ENCODE measurements at places on chromosomes 3 and 15.

- DNase-seq, result no peak
Measured at GRCh38 chr15:80434926-80435720, 30.9 kb downstream of the ARNT2 start.

DNA sequence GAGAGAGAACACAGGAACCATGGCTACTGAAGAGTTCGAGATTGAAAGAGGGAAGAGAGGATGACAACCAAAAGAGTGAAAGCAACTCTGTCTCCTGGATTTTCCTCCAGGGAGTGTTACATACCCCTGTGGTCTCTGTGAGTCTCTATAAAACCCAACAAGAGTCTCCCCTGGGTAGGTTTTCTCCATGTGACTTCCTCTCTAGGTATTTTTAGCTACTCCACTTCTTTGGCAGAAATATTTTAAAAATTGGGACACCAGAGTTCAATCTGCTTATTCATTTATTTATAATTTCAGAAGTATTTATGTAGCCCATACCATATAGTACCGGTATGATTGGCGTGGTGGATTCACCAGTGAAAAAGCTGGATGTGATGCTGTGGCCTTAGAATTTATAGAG is 671.7 kb upstream of the NR2F2 start:
- no peak for DNase-seq

DNA sequence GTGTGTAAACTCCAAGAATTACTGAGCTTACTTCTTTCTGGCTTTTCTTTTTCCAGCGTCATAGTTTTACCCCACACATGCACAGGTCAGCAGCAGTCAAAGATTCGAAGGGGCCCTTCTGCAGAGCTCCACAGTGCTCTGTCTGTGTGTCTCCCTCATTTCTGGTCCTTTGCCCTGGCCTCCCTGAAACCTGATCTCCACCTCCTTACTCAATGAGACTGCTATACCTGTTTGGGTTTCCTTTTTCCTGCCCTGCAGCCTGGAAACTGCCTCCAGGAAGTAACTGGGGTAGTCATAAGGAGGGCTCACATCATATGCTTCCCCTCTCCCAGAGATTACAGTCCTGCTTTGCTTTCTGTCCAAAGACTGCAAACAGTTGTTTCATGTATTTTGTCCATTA is 82.8 kb upstream of the TNIK start:
- no peak for DNase-seq

DNA sequence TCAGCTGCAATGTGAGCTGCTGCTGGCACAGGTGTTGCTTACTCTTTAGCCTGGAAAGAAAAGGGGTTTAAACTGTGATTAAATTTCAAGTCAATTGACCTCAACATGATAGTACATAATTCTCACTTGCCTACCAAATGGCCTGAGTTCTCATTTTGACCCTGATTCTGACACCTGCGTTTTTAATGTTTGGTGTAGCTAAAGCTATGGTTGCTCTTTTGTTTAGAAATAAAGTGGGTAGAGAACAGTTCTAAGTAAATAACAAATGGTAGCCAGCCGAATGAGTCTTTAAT is 100.8 kb upstream of the SOX2 start:
- no peak for DNase-seq

DNA sequence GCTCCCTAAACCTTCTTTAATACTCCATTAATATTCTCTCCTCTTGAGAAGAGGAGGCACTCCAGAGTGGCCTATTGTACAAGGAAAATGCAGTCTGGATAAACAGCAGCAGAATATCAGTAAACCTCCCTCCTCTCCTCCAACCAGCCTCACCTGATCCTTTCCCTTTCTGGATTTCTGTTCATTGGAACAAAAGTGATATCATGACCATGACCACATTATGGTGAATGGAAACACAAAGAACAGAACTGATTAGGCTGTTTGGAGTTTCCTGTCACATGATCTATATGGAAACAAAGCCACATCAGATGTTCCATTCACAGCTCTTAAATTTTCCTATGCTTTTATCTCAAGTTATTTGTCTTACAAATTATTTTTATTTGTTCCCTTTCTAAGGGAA is 14.6 kb downstream of the C2CD4B start:
- DNase-seq, result no peak

GRCh38 chr15:52728899-52729298 is 49.7 kb upstream of the ATOSA start:
- DNase-seq, result peak; percentile 29

- peak; percentile 17 for DNase-seq
Measured at GRCh38 chr15:50764461-50765194, 878 bp downstream of the SPPL2A start.

- DNase-seq, result no peak
Measured at GRCh38 chr3:44802011-44802410, 40.4 kb downstream of the KIF15 start.

DNA sequence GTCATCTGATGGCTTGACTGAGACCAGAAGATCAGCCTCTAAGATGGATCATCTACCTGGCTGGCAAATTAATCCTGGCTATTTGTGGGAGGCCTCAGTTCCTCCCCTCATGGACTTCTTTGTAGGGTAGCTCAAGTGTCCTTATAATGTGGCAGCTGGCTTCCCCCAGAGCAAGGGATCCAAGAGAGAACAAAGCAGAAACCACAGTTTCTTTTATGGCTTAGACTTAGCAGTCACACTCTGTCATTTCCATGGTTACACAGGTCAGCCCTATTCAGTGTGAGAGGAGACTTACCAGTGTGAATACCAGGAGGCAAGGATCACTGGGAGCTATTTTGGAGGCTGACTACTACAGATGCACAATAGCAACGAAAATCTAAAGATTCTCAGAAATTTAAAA is 15.3 kb upstream of the ARL14 start:
- DNase-seq, result no peak

DNA sequence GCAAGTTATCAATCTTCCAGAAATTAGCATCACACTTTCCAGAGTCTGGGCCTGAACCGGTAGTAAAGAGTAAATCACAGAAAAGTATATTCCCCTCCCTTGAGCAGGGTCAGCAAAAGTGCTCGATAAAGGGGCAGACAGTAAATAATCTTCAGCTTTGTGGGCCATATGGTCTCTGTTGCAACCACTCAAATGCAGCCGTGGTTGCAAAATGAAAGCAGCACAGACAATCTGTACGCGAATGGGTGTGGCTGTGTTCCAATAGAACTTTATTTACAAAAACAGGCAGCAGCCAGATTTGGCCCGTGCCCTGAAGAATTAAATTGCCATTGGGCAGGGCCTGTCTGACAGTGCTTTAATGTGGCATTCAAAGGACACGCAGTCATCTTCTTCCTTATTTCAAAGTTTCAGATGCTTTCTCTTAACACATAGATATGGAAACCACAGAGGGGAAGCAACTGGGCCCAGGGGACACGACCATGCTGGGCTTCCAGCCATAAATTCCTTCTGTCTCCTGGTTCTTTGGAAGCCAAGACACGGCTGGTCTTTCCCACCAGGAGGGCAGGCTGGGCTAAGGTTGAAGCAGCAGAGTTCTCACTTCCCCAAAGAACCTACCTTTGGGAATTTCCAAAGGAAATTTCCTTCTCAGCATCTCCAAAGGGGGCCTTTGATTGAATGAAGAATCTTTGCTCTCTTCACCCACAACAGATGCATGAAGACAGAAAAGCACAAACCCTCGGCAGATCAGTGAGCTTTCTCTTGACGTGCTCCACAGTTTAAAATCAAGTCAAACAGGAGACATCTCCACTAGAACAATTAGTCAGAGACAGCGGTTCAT is 489.8 kb upstream of the PROK2 start:
- DNase-seq, result no peak

- no peak for DNase-seq
Measured at GRCh38 chr3:158809642-158810041, 7.8 kb downstream of the MFSD1 start.

DNA sequence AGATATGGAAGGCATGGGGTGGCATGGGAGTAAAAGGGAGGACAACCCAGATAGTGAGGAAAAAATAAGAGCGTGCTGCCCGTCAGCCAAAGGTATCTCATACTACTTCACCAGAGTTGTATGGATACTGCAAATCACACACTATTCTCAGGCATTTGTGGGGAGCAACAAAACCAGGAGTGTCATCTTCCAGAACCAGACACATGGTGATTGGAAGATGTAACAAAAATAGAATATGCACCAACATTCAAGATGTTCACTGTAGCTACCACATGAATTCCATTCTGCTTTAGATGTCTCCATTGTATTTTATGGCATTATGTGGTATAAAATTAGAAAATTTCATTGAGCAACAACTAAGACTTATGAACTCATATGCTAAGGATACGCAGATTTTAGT is 34.9 kb downstream of the CD47 start:
- DNase-seq, result no peak

DNA sequence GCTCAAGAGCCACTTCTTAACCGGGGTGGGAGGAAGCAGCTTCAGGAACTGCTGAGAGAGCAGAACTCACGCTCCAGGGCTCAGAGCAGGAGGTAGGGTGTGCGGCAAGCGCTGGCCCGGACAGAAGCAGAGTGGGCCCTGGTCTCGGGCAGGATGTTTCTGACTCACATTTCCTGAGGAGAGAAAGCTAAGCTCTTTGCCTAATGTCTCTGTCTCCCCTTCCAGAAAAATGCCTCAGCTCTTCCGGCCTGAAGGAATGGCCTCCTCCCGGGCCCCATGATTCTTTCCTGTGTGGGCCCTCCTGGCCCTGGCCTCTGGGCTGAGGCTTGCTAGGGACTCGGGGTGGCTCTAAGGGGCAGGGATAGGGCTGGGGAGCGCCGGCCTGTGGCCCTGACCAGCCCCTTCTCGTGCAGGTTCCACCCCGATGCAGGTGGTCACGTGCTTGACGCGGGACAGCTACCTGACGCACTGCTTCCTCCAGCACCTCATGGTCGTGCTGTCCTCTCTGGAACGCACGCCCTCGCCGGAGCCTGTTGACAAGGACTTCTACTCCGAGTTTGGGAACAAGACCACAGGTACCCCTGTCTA is 4.1 kb upstream of the STAB1 start:
- DNase-seq, result no peak

- no peak for DNase-seq
Measured at GRCh38 chr3:68121287-68121686, 466.9 kb upstream of the SUCLG2 start.

DNA sequence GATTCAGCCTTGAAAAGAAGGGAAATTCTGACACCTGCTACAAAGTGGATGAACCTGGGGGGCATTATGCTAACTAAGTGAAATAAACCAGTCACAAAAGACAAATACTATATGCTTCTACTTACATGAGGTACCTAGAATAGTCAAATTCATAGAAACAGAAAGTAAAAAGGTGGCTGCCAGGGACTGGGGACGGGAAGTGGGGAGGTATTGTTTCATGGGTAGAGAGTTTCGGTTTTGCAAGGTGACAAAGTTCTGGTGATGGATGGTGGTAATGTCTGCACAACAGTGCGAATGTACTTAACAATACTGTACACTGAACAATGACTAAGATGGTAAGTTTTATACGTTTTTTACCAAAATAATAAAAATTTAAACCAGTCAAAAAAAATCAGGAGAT is 4.8 kb downstream of the IDH2 start:
- DNase-seq, result no peak

DNA sequence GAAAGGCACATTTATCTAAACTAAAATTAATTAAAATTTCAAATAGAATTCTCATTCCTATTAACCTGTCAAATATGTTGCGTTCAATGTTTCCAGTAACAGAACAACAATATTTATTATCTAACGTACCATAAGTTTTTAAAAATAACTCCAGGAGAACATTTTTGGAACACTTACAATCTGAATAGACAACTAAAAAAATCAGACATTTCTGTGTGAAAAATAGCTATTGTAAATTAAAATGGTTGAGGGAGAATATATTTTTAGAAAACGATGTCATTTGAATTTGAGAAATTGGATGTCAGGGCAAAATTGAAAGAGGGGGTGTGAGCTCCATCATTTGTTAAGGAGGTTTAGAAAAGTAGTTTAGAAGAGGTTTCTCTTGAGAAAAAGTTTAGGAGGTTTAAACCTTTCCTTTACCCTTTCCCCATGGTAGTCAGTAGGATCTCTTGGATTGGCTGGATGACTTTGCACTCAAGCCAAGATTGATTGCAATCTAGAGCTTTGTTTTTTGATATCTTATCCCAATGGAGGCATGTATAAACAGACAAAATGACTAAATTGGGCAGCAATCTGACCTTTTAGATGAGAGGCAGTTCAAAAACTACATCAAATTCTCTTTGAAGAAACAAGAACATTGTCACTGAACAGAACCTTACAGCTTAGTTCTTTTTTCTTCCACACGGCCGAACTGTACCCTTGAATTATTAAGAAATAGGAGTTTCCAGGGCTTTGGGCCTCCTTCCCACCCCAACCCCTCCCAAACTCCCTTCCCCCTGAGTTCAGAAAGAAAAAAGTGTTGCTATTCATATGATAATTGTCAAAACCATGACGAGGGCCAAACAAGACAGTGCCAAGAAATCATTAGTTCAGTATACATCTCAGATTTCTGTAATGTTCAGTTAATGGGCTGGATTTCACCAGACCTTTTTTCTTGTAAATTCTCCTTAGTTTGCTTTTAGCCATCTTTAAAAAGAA is 79.7 kb upstream of the CDIN1 start:
- DNase-seq, result no peak

DNA sequence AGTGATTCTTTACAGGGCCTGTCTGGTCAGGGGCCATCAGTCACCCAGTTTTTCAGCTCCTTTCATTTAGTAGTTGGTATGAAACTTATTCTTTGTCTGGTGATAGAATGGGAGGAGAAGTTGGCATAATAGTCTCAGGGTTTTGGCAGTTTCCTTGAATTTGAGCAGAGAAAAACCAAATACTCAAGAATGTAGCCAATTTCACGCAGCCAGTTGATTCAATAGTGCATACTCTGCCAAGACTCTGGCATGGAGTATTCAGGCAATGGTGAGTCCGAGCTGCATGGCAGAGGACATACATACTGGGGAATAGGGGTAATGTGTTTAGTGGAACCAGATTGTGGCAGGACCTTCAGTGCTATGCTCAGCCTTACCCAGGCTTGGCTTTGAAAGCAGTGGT is 118.3 kb downstream of the GALK2 start:
- DNase-seq, result no peak

GRCh38 chr3:105714453-105714852 is 154.4 kb downstream of the CBLB start:
- no peak for DNase-seq

DNA sequence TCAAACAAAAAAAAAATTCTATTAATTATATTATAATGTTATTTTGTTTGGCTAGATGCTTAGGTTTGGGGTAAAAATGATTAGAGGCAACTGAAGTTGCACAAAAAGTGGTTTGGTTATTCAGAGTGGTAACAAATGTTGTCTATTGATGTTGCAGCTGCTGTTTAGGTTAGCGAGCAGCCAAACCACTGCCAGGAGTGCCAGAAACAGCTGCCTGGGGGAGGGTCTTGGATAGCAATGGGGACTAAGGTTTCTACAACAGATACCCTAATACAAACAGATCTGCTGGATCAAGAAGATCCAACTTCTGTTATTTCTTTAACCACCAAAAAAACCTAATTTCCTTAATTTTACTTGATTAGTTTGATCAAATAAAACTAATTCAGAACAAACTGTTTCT is 26.6 kb downstream of the BTLA start:
- no peak for DNase-seq

DNA sequence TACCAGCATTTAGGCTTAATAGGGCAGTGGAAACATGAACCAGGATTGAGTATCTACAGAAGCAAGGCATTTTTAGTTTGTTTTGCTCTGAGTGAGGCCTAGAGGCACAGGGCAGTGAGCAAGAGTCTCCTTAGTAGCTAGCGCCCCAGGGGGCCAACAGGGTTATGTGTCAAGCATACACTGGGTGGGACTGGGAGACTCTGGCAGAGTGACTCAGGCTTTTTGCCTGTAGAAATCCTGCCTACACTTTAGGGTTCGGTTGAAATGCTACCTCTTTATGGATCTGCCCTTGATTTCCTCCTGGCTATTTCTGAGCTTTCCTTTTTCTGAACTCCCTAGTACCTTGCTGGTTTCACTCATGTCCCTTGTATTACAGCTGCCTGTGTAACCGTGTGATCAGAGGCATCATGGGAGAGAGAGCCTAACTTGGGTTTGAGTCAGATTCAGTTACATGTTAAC is 72.2 kb downstream of the TOP2B start:
- DNase-seq, result peak; percentile 80

All from RKO (cell line).